AG04450 (cell line): ENCODE measurements at places on chromosomes 12 and 14.

GRCh38 chr14:90995785-90996184, 64.7 kb downstream of the RPS6KA5 start:
- no peak for DNase-seq

- no peak for DNase-seq
These were observed 575 bp downstream of the L2HGDH start for GRCh38 chr14:50311337-50311971.

- no peak for DNase-seq
These were observed 44.0 kb upstream of the GZMB start for GRCh38 chr14:24677956-24678355.

GRCh38 chr12:73053893-73054292, 781.7 kb downstream of the TRHDE start:
- no peak for DNase-seq

DNA sequence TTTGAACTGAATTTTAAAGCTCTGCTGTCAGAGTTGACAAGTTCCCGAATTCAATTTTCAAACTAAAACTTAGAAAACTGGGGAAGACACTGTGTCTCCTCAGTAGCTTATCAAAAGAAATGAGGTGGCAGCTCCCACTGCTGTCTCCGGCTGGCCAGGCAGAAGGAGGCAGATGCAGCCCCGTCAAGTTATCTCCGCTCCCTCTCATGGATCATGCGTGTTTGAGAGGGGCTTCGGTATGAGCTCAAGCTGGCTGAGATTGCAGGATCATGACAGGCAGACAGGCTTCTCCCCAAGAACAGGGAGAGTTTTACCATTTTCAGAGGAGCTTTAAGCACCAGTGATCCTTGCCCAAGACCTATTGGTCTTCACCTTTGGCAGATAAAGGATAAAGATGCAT, 88.8 kb downstream of the NEDD1 start:
- no peak for DNase-seq

- DNase-seq = no peak
These were observed 26.4 kb downstream of the CDC42BPB start for GRCh38 chr14:103030741-103031565.

DNA sequence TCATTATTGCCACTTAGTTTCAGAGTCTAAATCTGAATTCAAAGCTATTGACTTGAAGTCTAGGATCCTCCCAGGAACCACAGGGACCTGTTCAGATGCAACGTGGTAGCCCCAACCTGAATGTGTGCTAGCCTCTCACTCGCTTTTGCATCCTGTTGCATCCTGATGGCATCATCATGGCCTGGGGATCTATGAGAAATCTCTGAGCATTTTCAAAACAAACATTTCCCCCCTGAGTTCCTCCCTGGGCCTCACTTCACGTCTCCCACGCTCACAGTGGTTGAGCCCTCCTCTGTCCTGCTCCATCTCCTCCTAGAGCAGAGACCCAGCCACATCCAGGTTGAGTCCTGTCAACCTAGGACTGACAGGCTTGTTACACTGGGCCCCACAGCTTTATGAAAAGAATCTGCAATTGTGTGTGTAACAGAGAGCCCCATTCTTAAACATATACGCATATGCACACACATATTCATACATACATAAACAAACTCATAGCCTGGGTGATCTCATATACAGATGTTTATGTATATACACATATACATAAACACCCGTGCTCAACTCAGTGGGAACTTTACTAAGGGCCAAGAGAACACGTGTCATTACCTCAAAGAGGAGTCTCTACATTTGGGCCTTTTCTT, 5.4 kb upstream of the KRT72 start:
- no peak for DNase-seq

GRCh38 chr12:131599190-131600159, 111.4 kb upstream of the SFSWAP start:
- no peak for DNase-seq

DNA sequence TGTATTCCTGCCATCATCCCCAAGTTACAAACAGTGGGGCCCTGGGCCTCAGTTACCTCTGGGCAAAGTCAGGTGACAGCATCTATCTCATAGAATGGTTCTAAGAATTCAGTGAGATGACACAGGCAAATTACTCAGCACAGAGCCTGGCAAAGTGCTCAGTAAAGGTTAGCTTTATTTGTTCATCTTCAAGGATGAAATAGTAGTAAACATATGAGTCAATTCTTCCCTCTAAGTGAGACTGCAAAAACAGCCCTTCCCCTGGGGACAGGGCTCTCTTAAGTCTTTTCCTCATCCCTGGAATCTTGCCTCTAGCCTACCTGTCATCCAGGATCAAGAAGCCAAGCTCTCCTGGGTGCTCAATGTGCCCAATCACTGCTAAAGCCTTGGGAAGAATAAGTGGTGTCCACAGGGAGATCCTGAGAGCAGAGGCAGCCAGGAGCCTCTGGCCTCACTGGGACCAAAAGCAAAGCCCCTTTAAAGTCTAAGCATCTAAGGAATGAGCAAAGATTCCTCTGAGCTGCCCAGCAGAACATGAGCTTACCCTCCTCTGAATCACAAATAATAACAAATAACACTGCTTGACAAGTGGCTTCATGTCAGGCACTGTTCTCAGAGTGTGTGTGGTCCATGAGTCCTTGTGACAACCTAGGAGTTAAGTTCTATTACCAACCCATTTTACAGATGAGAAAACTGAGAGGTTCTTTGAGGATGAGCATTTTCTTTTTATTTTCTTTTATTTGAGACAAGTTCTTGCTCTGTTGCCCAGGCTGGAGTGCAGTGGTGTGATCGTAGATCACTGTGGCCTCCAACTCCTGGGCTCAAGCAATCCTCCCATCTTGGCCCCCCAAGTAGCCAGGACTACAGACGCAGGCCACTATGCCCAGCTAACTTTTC, 12.1 kb downstream of the NUAK1 start:
- no peak for DNase-seq

- no peak for DNase-seq
These were observed 27.2 kb upstream of the MDM2 start for GRCh38 chr12:68780731-68781130.

DNA sequence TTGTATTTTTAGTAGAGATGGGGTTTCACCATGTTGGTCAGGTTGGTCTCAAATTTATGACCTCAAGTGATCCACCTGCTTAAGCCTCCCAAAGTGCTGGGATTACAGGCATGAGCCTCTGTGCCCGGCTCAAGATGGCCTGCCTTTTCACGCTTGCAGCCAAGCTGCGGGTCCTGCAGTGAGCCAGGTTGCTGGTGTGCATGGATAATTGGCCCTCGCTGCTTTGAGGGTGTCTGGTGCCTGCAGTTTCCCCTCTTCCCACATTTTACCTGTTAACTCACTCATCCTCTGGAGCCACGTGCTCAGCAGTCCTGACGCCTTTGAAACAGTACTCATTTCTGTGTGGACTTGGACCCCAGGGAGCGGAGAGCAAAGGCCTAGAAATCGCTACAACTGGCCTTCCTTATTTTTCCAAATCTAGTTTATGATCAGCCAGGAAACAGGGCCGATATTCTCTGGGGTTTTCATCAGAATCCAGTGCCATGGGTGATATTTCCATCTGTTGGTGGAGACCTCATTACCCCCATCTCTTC, 42.2 kb downstream of the TPCN1 start:
- no peak for DNase-seq

GRCh38 chr12:120228291-120229070, 27.6 kb upstream of the RPLP0 start:
- peak; percentile 61 for DNase-seq

GRCh38 chr14:51323492-51323891, 83.4 kb downstream of the TMX1 start:
- no peak for DNase-seq

GRCh38 chr12:57617942-57618341, 6.7 kb downstream of the ARHGEF25 start:
- no peak for DNase-seq

- no peak for DNase-seq
These were observed 313.1 kb upstream of the GARIN6 start for GRCh38 chr12:99334285-99335056.

- no peak for DNase-seq
These were observed 98.1 kb upstream of the MAX start for GRCh38 chr14:65200454-65200853.

DNA sequence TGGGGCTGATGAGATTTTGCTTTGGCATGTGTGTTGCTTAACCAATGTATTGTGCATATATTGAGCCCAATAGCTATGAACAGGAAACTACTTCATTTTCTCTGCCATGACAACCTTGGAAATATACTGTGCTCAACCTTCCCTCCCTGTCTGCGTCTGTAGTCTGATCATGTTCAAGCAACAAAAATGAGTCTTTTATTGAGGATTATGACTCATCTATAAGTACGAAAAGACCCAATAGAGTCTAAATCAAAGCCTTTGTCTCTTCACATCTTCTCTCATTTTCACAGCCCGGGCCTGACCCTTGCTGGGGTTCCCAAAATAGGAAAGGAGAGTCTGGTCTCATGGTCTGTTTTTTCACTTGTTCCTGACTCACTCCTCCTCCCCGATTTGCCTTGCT, 158.2 kb downstream of the CAND1 start:
- DNase-seq = no peak

DNA sequence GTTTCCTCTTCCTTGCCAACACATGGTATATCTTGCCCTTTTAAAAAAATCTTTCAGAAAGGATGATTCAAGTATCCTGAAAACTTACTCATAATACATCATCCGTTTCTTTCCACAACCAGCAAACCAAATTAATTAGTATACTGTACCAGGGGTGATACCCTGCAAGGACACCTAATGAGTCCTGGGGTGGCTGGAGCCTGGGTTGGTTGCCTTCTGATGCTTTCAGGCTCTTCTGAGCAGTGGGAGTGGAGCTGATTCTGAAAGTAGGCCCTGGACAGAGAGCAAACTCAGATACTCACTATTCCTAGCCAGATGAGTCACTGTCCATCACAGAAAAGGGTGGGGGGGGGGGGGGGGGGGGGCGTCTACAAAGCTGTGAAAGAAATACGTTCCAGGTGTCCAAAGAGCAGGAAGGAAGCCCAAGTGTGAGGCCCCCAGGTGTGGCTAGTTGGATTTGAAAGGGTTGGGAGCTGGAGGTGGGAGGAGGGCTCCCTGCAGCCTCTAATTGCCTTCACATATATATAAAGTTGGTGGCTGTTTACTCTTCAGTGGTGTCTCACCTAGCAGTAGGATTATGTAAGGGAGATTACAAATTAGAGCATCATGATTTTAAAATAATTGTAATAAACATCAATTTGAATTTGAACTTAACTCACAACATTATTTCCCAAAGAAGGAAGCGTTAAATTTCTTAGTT, 36.5 kb downstream of the FBXO33 start:
- no peak for DNase-seq

GRCh38 chr12:58529897-58530741, 390.2 kb downstream of the LRIG3 start:
- DNase-seq = peak; percentile 88

DNA sequence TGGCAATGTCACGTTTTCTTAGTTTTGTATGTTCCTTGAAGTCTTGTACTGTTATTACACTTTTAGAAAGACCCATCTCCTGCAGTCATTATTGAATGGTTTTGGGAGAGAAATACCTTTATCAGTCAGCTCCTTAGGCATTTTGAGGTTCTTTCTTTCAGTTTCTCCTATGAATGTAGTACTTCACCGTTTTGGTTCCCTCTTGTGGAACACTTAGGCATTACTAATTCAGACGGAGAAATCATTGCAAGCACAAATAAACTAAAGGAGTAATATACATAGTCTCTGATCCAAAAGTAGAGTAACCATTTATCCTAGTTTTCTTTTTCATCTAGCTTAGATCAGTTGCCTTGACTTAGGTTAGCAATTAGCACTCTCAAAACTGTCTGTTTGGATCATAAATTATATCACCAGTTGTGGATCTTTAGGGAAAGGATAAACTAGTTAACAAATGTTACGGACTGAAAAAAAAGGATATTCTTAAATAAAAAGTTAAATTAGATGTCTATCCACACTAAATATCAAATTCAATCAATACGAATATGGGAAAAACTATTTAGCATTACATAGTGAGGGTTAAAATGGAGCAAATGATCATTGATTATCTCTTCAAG, 1538.3 kb upstream of the SEL1L start:
- no peak for DNase-seq

DNA sequence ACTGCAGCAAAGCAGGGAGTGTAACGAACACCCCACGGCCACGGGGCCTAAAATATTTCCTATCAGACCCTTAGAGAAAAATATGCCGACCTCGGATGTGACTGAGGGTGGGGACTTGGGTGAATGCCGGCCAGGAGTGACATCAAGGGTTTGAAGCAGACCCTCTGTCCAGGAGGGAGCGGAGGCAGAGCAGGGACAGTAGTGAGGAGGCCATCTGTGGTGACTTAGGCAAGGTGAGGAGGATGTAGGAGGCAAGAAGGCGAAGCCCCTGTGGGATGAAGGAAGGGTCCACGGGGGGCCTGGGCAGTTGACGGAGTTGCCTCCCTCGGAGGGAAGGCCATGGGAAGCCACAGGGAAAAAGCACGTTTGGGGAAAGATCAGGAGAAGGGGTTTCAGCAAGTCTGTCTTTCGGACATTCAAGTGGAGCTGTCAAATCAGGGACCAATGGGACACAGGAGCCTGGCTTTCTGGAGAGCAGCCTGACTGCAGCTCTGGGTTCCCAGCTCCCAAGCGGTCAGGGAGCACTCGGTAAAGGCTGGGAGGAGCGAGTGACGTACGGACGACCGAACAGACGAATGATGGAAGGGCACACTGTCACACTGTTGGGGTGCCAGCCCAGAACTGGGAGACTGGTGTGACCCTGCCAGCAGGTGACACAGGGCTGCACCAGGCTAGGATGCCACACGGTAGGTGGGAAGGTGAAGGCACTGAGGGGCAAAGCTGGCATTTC, 74.3 kb downstream of the MOK start:
- DNase-seq = no peak

- DNase-seq = no peak
These were observed 1.6 kb downstream of the CRIP2 start for GRCh38 chr14:105476097-105476830.

- no peak for DNase-seq
These were observed 7.8 kb downstream of the PITPNM2 start for GRCh38 chr12:123142921-123143735.

GRCh38 chr12:111238075-111238734, 130.7 kb downstream of the PHETA1 start:
- no peak for DNase-seq

DNA sequence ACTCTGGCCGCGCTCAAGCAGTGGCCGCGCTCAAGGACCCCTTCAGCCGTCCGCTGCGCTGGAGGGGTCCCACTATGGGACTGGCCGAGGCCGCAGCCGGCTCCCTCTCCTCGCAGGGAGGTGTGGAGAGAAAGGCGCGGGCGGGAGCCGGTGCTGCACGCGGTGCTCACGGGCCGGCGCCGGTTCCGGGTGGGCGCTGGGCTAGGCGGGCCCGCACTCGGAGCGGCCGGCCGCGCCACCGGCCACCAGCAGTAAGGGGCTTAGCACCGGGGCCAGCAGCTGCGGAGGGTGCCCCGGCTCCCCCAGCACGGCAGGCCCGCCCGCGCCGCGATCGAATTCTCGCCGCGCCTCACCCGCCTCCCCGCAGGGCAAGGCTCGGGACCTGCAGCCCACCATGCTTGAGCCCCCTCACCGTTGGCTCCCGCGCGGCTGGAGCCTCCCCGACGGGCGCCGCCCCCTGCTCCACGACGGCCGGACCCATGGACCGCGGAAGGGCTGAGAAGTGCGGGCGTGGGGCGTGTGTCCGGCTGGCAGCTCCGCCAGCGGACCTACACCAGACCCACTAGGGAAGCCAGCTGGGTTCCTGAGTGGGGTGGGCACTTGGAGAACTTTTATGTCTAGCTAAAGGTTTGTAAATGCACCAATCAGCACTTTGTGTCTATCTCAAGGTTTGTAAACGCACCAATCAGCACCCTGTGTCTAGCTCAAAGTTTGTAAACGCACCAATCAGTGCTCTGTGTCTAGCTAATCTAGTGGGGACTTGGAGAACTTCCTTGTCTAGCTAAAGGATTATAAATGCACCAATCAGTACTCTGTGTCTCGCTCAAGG, 49.5 kb downstream of the KLHL28 start:
- DNase-seq = no peak
